Fibroblast of skin of abdomen (primary cell): ENCODE measurements at places on chromosomes 7 and 10.

DNA sequence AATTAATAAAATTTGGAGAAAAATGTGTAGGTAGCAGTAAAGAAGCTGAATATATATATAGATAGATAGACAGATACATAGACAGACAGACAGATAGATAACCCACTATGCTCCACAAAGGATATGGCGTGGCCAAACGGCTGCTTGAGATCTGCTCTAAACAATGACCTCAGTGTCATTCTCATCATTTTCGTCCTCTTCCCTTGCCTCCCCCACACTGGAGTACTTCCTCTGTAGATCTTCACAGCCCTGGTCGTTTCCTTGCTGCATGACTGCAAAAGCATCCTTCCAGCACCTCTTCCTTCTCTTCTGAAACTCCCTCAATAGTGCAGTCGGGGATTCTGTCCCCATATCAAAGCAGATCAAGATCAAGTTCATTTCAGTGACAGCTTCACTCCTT lies 35.6 kb upstream of the ATP6V0A4 start:
- no peak for DNase-seq

DNA sequence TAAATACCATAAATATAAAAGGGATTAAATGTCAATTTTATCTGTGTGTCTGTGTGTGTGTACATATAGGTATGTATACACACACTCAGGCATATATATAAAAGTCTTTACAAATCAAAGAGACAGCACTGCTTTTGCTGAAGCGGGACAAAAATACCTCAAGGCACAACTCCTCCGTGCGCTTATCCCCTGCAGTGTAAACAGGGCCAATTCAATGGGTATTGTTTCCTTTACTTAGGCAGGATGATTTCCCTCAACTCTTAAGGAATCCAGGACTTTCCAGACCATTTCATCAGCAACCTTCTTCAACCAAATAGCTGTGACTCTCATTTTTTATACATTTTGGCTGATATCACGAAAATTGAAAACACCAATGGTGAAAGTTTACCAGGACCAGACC lies 227.7 kb downstream of the CRPPA start:
- no peak for DNase-seq

GRCh38 chr7:102061981-102062390 lies 224.7 kb upstream of the SH2B2 start:
- DNase-seq = peak; percentile 14

DNA sequence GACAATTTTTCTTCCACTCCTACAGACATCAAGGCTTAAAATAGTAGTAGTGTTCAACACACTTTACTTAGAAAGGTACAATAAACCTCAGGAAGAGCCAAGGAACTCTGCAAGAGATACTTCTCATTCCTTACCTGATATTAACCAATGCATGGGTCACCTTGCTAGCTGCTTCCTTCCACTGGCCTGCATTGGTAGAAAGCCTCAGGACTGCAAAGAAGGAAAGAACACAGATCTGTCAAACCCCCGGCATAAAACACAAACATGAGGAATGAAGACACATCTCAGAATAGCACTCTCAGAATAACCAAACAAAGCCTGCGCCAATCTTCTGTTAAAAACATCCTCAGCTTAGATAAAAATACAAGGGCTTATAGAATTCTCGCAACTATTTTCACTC lies 96.1 kb upstream of the KCNIP2 start:
- no peak for DNase-seq

GRCh38 chr10:128869101-128869749 lies 597.8 kb upstream of the MGMT start:
- no peak for DNase-seq

GRCh38 chr10:67221939-67222494 lies 296.2 kb downstream of the LRRTM3 start:
- DNase-seq = no peak

- no peak for DNase-seq
These were observed 193.2 kb downstream of the GALNT17 start for GRCh38 chr7:71325151-71325550.

DNA sequence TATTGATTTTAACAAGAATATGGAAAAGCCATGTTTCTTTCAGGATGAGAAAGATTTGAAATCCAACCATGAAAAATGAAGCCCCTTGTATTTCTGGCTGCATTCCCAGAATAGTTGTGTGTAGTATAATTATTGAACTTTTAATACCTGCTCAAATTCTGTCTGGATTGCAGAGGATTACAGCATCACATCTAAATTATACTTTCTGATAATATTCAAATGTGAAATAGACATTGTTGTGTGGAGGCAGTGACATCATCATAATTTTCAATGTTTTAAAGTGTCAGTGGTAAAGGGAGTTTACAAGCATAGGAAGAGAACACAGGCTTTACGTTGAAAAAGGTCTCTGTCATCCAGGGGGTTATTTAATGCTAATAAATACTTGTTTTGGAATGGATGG lies 93.4 kb downstream of the POLL start:
- DNase-seq = no peak

- DNase-seq = no peak
These were observed 33.7 kb upstream of the ERCC6 start for GRCh38 chr10:49572594-49573114.

DNA sequence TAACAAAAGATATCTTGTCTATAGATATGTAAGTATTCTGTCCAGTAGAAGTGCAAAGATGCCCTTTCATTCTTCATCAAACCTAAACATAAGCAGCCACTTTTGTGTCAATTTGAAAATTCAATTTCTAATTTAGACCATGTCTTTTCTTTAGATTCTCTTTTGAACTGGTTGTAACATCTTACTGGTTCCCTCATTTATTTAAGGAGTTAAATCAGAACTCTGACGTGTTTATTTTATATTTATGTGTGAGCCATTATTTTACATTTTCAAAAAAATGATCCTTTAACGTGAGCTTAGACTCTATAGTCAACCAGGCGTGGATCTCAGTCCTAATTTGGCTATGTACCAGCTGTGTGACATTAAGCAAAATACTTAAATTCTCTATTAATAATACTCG lies 74.0 kb upstream of the PHYHIPL start:
- DNase-seq = no peak

GRCh38 chr10:13681960-13682359 lies 95.2 kb downstream of the PRPF18 start:
- DNase-seq = peak; percentile 61

GRCh38 chr10:75825235-75825634 lies 393.8 kb downstream of the LRMDA start:
- DNase-seq = no peak

GRCh38 chr7:33982425-33982786 lies 77.1 kb downstream of the BMPER start:
- DNase-seq = peak; percentile 75

DNA sequence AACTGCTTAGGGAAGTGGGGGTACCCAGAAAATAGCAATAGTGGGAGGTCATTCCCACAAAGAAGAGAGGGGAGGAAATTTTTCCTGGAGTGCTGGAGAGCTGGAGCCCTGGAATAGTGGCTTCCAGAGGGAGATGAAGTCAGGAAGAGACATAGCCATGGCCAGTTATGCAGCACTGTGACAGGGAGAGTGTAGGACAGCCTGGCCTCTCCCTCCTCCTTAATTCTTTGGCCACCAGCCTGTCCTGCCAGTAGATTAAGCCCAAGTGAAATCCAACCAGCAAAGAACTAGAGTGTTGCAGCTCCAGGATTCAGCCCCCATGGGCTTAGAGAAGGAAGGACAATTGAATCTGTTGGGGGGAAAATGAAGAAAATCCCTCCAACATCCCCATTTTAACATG lies 130.5 kb downstream of the HDAC9 start:
- no peak for DNase-seq

DNA sequence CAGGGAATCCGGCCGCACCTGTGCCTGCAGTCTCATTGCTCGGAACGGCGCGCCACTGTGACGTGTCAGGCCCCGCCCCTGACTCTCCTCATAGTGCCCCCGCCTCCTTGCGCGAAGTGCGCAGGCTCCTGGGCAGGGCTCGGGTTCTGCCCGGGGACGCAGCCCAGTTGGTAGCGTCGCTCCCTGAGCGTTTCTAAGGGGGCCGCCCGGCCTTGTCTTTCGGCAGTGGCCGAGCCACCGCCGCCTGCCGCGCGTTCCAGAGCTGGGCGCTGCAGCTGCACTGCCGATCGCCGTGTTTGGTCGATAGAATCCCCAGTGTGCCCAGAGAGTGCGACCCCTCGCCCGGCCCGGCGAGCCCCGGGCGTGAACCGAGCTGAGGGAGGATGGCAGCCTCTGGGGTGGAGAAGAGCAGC lies at the start of gene KLHL7:
KLHL7 (plus strand) TSS at position 142 of the 413 bp plus-strand sequence; CDS start at position 384, 242 bp downstream.
- DNase-seq = peak; percentile 90
